ENCODE measurements at places on chromosomes 11 and 22. TPM values are rescaled to one million over a fixed set of nuclear protein-coding genes. Genes with fewer than 3 reads are reported as not detected.

The NOX4 gene
- total RNA-seq = not detected

The ARSA gene
- total RNA-seq = 14.5 TPM

The OR6A2 gene
- 0.23 TPM for total RNA-seq

- no peak for DNase-seq
Observed at GRCh38 chr11:116618461-116618860, 154.3 kb downstream of the BUD13 start.

DNA sequence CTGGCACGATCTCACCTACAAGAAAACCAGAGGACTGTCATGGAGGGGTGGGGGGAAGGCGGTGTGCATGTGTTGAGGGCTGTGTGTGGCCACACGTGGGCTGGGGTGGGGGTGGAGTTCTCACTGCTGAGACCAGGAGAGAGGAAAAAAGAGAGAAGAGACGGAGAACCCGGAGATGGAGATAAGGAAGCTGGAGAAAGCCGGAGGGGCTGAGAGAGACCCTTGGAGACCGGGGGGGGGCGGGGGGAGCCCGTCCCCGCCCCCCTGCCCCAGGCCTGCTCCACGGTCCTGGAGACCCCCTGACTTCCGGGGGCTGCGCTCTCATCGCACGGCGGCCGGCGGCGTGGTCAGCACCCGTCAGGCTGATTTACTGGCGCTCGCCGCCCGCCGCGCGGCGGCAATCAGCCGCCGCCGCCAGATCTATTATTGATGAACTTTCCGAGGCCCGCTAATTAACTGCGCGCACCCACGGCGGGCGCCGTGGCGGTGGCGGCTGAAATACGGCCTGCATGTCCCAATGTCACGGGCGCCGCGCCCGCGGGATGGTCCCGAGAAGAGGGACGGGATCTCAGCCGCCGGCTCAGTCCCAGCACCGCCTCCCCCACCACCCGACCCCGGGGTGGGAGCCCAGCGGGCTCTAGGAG lies 187.4 kb downstream of the MN1 start:
- DNase-seq = no peak

DNA sequence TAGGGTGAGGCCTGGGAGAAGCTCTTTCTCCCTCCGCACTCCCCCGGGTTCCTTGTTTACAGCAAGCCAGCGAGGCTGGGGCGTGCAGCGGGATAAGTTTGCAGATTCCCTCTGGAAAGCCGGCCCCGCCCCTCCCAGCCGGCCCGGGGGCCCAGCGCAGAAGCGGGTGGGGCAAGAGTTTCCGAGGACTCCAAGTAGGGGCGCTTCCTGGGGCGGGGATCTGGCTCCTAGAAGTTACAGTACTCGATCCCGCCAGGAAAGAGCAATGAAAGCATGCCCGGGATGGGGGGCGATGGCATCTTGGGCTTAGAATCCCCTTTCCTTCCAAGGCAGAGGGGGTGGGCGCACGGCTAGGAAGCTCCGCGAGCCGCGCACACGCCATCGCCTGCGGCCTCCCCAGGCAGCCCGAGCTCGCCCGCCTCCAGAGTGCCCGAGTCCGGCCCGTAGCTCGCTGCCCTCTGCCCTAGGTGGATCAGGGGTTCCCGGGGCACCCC lies 385 bp downstream of the TST start:
- no peak for DNase-seq

DNA sequence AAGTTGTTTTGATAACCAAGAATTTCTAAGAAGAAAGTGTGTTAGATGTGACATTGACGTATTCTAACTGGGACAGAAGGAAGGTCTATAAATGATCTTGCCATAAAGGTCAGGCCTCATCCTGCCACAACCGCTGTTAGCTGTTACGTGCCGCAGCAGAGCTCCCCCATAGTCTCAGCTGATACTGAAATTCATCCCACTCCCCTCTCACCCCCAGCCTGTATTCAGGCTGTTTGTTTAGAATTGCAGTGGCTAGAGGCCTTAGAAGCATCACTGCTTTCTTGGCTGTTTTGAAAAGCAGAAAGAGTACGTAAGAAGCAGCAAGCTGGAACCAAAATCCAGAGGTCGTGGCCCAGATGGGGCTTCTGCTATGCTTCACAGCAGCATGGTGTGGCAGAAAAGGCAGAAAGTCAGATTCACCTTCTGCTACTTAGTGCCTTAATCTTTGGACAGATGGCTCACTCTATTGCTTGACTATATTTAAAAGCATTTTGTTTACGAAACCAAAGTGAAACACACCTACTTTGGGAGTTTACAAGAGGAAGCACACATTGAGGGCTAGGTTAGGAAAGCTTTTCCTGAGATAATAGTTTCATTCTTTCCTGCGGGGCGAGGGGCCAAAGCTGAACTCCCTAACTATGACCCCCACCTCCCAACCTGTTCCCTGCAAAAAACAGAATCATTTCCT lies 950 bp upstream of the LAYN start:
- DNase-seq = no peak

DNA sequence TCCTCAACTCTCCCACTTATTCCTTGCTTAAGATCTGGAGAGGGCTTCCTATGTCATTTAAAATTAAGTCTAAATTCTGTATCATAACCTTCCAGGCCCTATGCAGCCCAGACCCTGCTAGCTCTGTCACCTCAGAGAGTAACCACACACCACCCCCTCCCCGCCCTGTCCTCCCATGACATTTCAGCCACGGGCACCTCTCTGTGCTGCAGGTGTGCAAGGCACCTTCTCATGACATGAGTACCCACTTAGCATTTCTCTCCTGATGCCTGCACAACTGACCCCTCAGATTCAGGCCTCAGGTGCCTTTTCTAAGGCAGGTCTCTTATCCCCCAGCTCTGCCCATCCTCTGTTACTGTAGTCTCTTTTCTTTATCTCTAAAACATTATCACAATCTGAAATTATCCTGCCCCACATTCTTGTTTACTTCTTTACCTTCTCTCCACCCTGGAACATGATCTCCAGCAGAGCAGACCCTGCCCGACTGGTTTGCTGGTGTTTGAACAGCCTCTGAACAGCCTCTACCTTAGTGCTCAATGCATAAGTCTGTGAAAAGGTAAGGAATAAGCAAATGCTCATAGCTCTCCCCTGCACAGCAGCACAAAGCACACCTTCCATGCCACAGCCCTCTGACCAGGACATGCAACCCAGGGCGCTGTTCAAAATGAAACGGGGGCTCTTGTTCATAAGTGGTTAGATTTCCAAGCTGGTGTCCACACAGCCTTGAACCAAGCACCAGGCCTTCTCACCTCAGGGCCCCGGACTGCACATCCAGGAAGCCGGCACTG lies 196.1 kb upstream of the B3GAT1 start:
- no peak for DNase-seq

DNA sequence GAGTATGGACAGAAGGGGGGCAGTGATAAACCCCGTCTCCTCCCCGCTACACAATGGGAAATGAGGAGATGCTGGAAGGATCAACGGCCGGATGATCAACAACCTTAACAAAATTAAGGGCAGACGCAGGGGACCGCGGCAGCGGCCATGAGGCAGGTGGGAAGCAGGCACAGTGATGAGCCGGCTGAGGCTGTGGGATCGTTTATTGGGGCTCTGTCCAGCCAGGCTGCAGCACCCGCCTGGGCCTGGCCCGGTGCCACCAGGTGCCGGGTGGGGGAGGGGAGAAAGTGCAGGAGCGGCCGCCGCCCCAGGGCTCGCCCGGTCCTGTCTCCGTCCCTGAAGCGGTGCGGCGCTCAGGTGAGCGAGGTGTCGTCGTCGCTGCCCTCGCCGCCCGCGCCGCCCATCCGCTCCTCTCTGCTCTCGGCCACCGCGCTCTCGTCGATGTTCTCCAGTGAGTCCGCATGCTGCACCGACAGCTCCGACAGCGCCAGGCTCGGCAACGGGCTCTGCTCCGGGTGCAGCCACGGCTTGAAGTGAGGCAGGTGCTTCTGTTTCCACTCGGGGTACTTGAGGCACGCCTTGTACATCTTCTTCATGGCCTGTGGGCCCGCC lies 2.4 kb upstream of the ARAP1 start:
- DNase-seq = no peak

DNA sequence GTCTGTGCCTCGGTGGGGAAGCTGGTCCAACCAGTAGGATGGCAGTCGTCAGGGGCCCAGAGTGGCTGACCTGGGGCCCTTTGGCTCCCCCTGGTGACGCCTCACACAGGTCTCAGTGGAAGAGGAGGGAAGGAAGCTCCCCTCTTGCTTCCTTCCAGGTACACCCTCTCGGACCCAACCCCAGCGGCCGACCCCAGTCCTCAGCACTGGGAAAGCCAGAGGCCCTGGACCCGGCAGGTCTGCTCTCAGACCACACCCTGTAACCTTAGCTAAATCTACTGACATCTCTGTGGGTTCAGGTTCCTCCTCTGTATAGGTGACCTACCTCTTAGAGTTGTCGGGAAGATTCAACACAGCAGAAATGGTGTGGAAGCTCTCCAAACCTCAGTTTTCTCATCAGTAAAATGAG lies 3.4 kb upstream of the SCUBE1 start:
- DNase-seq = peak; percentile 42

DNA sequence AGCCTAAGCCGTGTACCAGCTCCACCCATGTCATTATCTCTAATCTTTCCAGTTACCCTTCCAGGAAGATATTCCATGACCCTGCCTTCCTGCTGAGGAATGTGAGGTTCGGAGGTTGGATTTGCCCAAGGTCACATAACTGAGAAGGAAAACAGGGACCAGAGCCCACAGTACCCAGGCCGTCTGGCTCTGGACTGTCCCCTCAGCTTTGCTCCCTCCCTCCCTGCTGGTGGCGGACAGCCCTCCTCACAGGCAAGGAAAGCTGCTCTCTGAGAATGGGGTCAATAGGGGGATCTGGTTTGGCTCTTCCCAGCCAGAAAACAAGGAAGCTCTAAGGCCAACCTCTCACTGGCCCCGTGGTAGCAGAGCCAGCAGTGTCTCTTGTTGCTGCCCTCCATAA lies 63.3 kb downstream of the SYN3 start:
- DNase-seq = no peak

- DNase-seq = no peak
Observed at GRCh38 chr22:31935961-31936635, 8.2 kb upstream of the YWHAH start.

- no peak for DNase-seq
Observed at GRCh38 chr11:2883979-2884815, 1.4 kb downstream of the CDKN1C start.

DNA sequence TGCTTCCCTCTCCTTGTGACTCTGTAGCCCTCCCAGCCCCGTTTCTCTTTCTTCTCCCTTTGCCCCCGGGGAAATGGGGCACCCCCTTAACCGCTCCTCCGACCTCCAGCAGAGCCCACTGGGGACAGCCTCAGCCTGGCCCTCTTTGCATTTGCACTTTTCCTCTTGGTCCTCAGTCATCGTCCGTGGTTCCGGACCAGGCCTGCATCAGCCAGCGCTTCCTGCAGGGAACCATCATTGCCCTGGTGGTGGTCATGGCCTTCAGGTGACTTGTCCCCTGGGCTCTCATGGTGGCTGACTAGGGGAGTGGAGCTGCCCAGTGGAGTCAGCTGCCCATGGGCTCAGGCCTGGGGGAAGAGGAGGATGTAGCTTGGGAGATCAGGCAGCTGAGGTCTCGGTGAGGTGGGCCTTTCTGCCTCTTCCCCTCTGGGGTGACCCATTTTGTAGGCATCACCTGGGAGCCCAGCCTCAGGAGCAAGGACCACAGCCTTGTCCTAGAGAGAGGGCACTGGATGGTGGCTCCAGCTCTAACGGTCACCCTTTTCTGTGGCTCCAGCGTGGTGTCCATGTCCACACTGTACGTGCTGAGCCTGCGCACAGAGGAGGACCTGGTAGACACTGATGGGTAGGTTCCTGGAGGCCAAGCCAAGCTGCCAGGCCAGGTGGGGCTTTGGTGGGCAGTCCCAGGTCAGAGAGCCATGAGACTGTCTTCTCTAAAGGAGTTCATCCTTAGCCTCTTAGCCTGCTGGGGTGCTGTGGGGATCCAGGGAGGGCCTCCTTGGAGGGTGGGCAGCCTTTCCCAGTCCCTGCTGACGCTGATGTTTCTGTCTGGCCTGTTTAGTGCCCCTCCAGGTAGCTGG lies 12.5 kb downstream of the TMEM258 start:
- no peak for DNase-seq

- no peak for DNase-seq
Observed at GRCh38 chr11:62544581-62545436, 1.8 kb downstream of the AHNAK start.
